Subcutaneous preadipocyte (primary cell): ENCODE measurements at places on chromosomes 7 and 10. TPM values are rescaled to one million over a fixed set of nuclear protein-coding genes. Genes with fewer than 3 reads are reported as not detected.

HTR7 gene
- 0.37 and 2.2 TPM in 2 replicates for total RNA-seq

APBB1IP gene
- 2.9 and 12.9 TPM in 2 replicates for total RNA-seq

TAS2R41 gene
- total RNA-seq: not detected in 2 replicates

TLX1 gene
- total RNA-seq: not detected in 2 replicates

MEIG1 gene
- total RNA-seq: 0.73 TPM in 1 of 2 replicates, not detected in the other

CALHM1 gene
- not detected in 2 replicates for total RNA-seq

CTAGE6 gene
- 0.59 and 0.73 TPM in 2 replicates for total RNA-seq

SERPINE1 gene
- total RNA-seq: 287 and 464 TPM in 2 replicates

C10orf67 gene
- under 0.01 TPM in 1 of 2 replicates, not detected in the other for total RNA-seq

ADGRA1 gene
- total RNA-seq: not detected in 2 replicates

STEAP4 gene
- 155 and 477 TPM in 2 replicates for total RNA-seq

GHRHR gene
- total RNA-seq: not detected in 2 replicates

FXYD4 gene
- not detected in 2 replicates for total RNA-seq

AKR1B15 gene
- not detected in 2 replicates for total RNA-seq

AUTS2 gene
- 5.9 and 11.7 TPM in 2 replicates for total RNA-seq

STMP1 gene
- 12.9 and 16.2 TPM in 2 replicates for total RNA-seq

DNAJB9 gene
- total RNA-seq: 11.7 and 12.1 TPM in 2 replicates

CYP3A4 gene
- not detected in 2 replicates for total RNA-seq

ATG9B gene
- 0.20 and 0.37 TPM in 2 replicates for total RNA-seq

HOXA4 gene
- 1.4 and 1.5 TPM in 2 replicates for total RNA-seq

CACNA2D1 gene
- 45.9 and 48.5 TPM in 2 replicates for total RNA-seq

CFTR gene
- not detected in 2 replicates for total RNA-seq

PAPSS2 gene
- 57.9 and 62.1 TPM in 2 replicates for total RNA-seq

TMEM178B gene
- total RNA-seq: under 0.01 and 0.73 TPM in 2 replicates

TSPAN33 gene
- 0.59 TPM in 1 of 2 replicates, not detected in the other for total RNA-seq

MYL10 gene
- total RNA-seq: not detected in 2 replicates

CYP26C1 gene
- total RNA-seq: under 0.01 TPM in 2 replicates

TIMM23 gene
- total RNA-seq: 56.7 and 59.2 TPM in 2 replicates

CYP2W1 gene
- not detected in 2 replicates for total RNA-seq

CLDN4 gene
- total RNA-seq: 2.6 and 4.7 TPM in 2 replicates

NUTM2B gene
- total RNA-seq: 0.20 and 0.73 TPM in 2 replicates

OR13A1 gene
- total RNA-seq: not detected in 2 replicates

POLL gene
- 11.9 and 12.9 TPM in 2 replicates for total RNA-seq

HOXA1 gene
- 0.73 and 1.4 TPM in 2 replicates for total RNA-seq

LRRC4 gene
- under 0.01 TPM in 2 replicates for total RNA-seq

ODAD2 gene
- 0.20 TPM in 1 of 2 replicates, not detected in the other for total RNA-seq

NEURL1 gene
- total RNA-seq: 0.37 and 0.39 TPM in 2 replicates

SLC29A3 gene
- 2.7 and 2.9 TPM in 2 replicates for total RNA-seq

PRSS37 gene
- not detected in 2 replicates for total RNA-seq

ACSM6 gene
- total RNA-seq: not detected in 2 replicates

CPEB3 gene
- 0.37 and 0.59 TPM in 2 replicates for total RNA-seq

TASOR2 gene
- total RNA-seq: 58.8 and 94.8 TPM in 2 replicates

VWC2 gene
- total RNA-seq: under 0.01 TPM in 1 of 2 replicates, not detected in the other

ARHGAP21 gene
- 110 and 166 TPM in 2 replicates for total RNA-seq

GCK gene
- total RNA-seq: 0.73 and 1.6 TPM in 2 replicates

FAM20C gene
- 58.4 and 71.4 TPM in 2 replicates for total RNA-seq

GATA3 gene
- total RNA-seq: not detected in 2 replicates

BLOC1S2 gene
- total RNA-seq: 26.0 and 44.8 TPM in 2 replicates
